ENCODE measurements at places on chromosomes 3 and 15. TPM values are rescaled to one million over a fixed set of nuclear protein-coding genes. Genes with fewer than 3 reads are reported as not detected.

The SPINK8 gene
- total RNA-seq, result not detected

DNA sequence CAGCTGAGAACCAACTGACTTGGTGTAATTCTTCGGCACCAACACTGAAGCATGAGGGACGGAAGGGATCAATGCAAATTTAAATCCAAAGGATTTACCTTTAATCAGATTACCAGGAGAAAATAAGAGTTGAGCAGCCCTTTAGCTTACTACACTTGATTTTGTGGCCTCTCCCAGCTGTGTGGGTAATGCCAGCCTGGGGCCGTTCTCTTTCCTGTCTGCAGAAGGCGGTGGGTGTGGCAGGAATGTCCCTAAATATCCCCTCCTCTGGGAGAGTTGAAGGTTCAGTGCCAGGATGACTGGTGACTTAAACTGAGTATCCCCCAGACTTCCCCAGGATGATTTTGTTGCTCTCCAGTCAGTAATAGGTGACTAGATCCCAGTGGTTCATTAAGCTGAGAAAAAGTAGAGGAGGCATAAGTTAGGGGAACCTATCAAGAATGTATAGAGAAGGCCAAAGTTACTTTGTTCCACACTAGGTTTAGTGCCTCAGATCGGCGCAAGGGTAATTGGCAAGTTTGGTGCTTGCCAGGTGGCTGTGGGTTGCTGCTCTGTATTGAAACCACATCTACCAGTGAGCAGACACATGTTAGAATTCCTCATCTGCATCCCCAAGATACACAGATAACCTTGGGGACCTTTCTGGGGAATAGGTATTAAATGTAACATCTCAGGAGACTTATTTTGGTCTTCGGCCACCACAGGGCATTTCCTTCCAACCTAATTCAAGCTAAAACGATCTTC lies 23.1 kb downstream of the MAPKBP1 start:
- DNase-seq, result no peak
- no peak overlapping the region for H3K4me3 ChIP-seq
- H3K36me3 ChIP-seq, result no peaks in the 10 kb centered on the region
- H3K27ac ChIP-seq, result peak overlapping the region; percentile 60
- no peaks in the 10 kb centered on the region for H3K27me3 ChIP-seq

GRCh38 chr15:77580996-77581682 lies 51.6 kb downstream of the LINGO1 start:
- H3K27ac ChIP-seq, result no peak overlapping the region
- no peaks in the 10 kb centered on the region for H3K36me3 ChIP-seq
- H3K27me3 ChIP-seq, result peaks cover 32% of the 10 kb centered on the region
- H3K4me3 ChIP-seq, result no peak overlapping the region
- no peaks in the 10 kb centered on the region for H3K4me1 ChIP-seq

DNA sequence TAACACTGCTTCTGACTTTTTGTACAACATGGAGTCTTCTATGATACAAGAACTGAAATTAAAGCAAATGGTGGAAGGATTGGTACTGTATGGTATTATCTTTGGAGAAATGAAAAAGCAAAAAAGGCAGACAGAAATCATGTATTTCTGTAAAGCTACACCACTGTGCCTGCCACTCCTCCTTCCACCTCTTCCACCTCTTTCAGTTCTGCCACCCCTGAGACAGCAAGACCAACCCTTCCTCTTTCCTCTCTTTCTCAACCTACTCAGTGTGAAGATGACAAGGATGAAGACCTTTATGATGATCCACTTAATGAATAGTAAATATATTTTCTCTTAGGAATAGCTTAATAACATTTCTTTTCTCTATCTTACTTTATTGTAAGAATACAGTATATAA lies 57.0 kb downstream of the CD200 start:
- H3K27me3 ChIP-seq, result no peaks in the 10 kb centered on the region
- no peak overlapping the region for H3K27ac ChIP-seq
- peaks cover 26% of the 10 kb centered on the region for H3K4me1 ChIP-seq
- DNase-seq, result no peak

DNA sequence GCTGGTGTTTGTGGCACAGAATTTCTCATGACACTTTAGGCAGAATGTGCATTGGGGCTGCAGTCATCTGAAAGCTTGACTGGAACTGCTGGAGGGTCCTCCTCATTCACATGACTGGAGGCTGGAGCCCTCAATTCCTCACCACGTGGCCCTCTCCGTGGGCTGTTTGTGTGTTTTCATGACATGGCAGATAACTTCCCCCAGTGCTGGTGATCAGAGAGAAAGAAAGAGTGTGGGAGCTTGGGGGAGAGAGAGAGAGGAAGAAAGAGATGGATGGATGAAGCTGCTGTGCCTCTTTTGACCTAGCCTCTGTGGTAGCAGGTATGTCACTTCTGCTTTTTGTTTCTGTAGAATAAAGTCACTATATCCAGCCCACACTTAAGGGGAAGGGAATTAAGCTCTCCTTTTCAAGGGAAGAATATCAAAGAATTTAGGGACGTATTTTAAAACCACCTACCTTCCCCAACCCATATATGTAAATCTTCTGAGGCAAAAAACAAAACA lies 169.6 kb upstream of the IL12A start:
- H3K27ac ChIP-seq, result no peak overlapping the region
- no peak for DNase-seq
- no peaks in the 10 kb centered on the region for H3K27me3 ChIP-seq
- H3K4me1 ChIP-seq, result peaks cover 11% of the 10 kb centered on the region

Data from esophagus squamous epithelium (tissue), 5 donors.